Esophagus squamous epithelium (tissue), 5 donors: ENCODE measurements at places on chromosomes 7 and 10.
A peak's percentile ranks its signal among the peaks of the same experiment; 100 is the strongest.

DNA sequence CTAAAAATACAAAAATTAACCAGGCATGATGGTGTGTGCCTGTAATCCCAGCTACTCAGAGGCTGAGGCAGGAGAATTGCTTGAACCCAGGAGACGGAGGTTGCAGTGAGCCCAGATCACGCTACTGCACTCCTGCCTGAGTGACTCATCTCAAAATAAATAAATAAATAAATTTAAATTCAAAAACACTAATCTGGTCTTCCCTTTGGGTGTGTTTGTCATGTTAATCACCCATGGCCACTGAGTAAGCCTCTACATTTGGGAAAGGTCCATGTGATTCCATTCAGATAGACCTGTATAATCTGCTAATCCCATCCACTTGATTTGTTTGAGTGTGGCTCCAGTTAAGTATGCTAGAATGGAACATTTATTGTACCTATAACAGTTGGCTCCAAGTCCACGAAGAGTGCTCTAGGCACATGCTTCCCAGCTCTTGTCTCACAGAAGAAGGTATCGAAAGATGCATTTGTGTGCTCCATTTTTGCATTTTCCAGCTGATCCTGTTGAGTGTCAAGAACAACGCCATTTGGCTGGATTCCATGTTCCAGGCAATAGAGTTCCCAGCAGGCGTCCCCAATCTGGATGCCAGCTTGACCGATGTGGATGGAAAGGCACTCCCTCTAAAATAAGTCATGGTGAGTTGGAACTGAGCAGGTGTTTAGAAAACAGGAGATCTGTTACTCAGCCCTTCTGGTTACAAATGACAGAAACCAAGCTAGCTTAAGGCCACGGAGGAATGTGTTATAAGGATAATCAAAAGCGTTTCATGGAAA lies 4.0 kb downstream of the TUBAL3 start:
- peaks cover 5% of the 10 kb centered on the region for H3K27me3 ChIP-seq
- H3K36me3 ChIP-seq: no peaks in the 10 kb centered on the region
- H3K27ac ChIP-seq: no peak overlapping the region
- no peak for DNase-seq
- no peaks in the 10 kb centered on the region for H3K4me1 ChIP-seq

DNA sequence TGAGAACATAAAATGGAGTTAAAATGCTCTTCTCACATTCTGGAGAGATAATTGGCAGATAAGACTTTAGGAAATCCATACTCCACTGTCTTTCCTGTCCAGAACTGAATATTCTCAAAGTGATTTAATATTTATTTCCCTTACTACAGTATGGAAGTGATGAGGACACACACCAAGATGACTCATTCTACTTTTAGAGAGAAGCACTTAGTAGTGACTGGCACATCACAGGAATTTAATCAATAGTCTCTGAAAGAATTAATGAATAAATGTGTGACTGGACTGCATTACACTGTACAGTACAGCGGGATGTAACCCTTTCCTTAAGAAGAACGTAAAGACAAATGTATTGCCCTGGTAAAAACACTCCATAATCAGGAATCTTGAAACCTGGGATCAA lies 116.7 kb downstream of the SEMA3E start:
- no peaks in the 10 kb centered on the region for H3K27me3 ChIP-seq
- no peaks in the 10 kb centered on the region for H3K4me1 ChIP-seq
- H3K27ac ChIP-seq: no peak overlapping the region
- H3K36me3 ChIP-seq: no peaks in the 10 kb centered on the region
- no peak for DNase-seq
- H3K4me3 ChIP-seq: no peak overlapping the region

- H3K27me3 ChIP-seq: no peaks in the 10 kb centered on the region
- peak overlapping the region; percentile 25 for H3K27ac ChIP-seq
- H3K4me3 ChIP-seq: no peak overlapping the region
- no peaks in the 10 kb centered on the region for H3K36me3 ChIP-seq
These were observed 128.4 kb downstream of the GRK5 start for GRCh38 chr10:119335671-119336353.

DNA sequence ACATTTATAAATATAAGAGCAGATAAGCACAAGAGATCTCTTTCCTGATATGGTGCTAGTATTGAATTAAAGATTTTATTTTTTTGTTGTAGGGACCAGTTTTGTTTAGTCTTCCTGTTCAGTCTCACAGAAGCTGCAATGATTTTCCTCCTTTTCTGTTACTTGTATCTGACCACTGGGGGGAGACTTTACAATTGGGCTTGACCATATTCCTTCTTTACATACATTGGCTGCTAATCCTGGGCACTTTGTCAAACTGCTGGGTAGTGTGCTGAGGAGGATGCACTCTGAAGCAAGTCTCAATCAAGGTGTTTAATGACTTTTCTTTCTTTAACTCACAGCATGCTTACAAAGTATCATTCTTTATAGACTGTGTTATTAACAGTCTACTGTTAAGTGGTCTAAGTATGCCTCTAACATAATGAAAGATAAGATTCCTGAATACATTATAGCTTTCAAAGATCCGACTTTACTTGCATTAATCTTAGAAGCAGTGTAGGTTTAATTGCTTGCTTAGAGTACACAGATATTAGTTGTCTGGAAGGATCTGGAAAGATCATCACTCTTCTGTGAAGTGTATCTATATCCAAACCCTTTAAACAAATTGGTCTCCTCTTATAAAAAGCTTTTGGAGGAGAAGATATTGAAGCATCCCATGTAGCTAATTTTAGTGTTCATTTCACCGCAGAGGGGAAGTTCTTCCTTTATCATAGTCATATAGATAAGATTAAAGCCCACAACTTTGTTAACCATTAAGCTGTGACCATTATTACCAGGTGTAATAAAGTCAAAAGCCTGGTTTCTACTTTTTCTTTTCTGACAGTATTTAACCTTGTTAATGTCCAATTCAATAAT lies 3.1 kb downstream of the PALS2 start:
- H3K4me3 ChIP-seq: no peak overlapping the region
- H3K36me3 ChIP-seq: no peaks in the 10 kb centered on the region
- peaks cover 4% of the 10 kb centered on the region for H3K4me1 ChIP-seq
- no peak for DNase-seq
- no peak overlapping the region for H3K27ac ChIP-seq
- H3K27me3 ChIP-seq: no peaks in the 10 kb centered on the region

DNA sequence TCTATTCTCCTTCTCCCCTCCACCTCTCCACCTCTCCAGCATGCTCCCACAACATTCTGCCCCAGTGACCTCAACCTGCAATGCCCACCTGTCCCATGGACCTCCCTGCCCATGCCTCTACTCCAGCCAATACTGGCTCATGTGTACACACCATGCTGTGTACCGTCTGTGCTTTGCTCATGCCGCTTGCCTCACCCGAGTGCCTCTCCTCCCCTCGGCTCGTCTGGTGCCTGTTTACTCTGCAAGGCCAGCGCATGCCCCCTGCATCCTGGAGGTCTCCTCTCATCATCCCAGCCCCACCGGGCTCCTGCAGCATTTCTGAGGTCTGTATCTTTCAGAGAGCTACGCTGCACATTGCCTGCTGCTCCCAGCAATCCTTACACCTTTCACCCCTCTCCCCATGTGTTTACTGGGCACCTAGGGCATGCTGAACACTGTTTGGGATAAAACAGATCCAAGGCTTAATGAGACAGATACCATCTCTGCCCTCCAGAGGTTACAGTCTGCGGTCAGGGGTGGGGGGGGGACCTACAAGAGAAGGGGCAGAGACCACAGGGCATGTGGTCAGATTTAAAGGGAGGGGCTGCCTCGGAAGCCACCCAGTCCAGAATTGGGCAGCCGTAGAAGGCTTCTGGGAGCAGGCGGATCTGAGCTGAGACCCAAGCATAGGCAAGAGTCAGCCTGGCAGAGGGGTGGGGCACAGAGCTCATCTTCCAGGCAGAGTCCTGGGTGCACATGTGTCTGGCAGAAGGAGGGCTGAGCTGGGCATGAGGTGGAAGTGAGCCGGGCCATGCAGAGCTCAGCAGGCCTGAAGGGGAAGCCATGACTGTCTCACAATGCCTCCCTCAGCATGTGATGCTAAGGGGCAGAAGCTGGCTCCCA lies 29.6 kb upstream of the PSAP start:
- no peak for DNase-seq
- H3K36me3 ChIP-seq: no peaks in the 10 kb centered on the region
- H3K4me3 ChIP-seq: no peak overlapping the region
- no peak overlapping the region for H3K27ac ChIP-seq

DNA sequence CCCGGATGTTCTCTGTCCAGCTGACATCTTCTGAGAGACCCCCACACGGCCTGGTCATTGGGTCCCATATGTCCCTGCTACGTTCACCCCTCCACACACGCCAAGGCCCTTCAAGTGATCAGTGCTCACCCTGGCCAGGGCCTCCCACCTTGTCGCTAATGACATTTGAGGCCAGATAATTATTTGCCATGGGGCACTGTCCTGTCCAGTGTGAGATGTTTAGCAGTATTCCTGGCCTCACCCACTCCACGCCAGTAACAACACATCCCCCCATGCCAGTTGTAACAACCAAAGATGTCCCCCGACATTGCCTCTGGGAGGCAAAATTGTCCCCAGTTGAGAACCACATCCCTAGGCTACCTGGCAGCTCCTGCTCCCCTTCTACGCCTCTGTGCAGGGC lies 49.9 kb upstream of the NANOS1 start:
- no peaks in the 10 kb centered on the region for H3K4me1 ChIP-seq
- DNase-seq: no peak
- no peak overlapping the region for H3K4me3 ChIP-seq
- no peaks in the 10 kb centered on the region for H3K36me3 ChIP-seq
- H3K27me3 ChIP-seq: no peaks in the 10 kb centered on the region

- no peaks in the 10 kb centered on the region for H3K36me3 ChIP-seq
- H3K4me1 ChIP-seq: peaks cover 7% of the 10 kb centered on the region
- DNase-seq: no peak
- H3K4me3 ChIP-seq: no peak overlapping the region
- H3K27me3 ChIP-seq: no peaks in the 10 kb centered on the region
These were observed 143.9 kb downstream of the JAZF1 start for GRCh38 chr7:28036696-28037095.

GRCh38 chr10:50618624-50619023 lies 5.1 kb downstream of the SGMS1 start:
- H3K27me3 ChIP-seq: no peaks in the 10 kb centered on the region
- H3K4me1 ChIP-seq: peaks cover 73% of the 10 kb centered on the region
- no peak overlapping the region for H3K4me3 ChIP-seq
- no peaks in the 10 kb centered on the region for H3K36me3 ChIP-seq

- H3K4me3 ChIP-seq: no peak overlapping the region
- DNase-seq: no peak
- H3K27ac ChIP-seq: no peak overlapping the region
These were observed 14.2 kb downstream of the TFAM start for GRCh38 chr10:58399410-58399809.

GRCh38 chr10:77669892-77670291 lies 32.3 kb upstream of the KCNMA1 start:
- no peak overlapping the region for H3K4me3 ChIP-seq
- H3K4me1 ChIP-seq: no peaks in the 10 kb centered on the region
- no peak overlapping the region for H3K27ac ChIP-seq
- H3K36me3 ChIP-seq: no peaks in the 10 kb centered on the region
- H3K27me3 ChIP-seq: no peaks in the 10 kb centered on the region

GRCh38 chr7:100484673-100485045 lies 932 bp downstream of the NYAP1 start:
- peaks cover 9% of the 10 kb centered on the region for H3K4me1 ChIP-seq
- no peaks in the 10 kb centered on the region for H3K36me3 ChIP-seq
- H3K4me3 ChIP-seq: no peak overlapping the region
- no peaks in the 10 kb centered on the region for H3K27me3 ChIP-seq
- DNase-seq: no peak
- no peak overlapping the region for H3K27ac ChIP-seq

DNA sequence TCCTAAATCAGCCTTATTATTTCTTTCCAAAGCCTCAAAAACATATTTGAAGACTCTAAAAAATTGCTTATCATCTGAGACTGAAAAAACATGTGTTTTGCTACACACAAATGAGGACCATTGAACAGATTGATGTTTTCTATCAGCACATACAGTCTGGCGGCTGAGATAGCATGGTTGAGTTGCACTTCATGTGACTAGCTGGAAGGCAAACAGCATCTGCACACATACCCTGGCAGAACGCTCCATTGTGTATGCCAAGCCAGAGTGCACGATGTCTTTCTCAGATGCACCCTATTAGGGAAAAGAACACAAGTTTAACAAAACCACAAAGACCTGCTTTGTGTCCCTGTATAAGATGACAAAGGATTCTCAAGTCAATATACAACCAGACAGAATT lies 33.0 kb downstream of the FAM25A start:
- no peak overlapping the region for H3K4me3 ChIP-seq
- no peak overlapping the region for H3K27ac ChIP-seq
- DNase-seq: no peak
- peaks cover 31% of the 10 kb centered on the region for H3K4me1 ChIP-seq
- H3K27me3 ChIP-seq: no peaks in the 10 kb centered on the region
- H3K36me3 ChIP-seq: peaks cover 26% of the 10 kb centered on the region

DNA sequence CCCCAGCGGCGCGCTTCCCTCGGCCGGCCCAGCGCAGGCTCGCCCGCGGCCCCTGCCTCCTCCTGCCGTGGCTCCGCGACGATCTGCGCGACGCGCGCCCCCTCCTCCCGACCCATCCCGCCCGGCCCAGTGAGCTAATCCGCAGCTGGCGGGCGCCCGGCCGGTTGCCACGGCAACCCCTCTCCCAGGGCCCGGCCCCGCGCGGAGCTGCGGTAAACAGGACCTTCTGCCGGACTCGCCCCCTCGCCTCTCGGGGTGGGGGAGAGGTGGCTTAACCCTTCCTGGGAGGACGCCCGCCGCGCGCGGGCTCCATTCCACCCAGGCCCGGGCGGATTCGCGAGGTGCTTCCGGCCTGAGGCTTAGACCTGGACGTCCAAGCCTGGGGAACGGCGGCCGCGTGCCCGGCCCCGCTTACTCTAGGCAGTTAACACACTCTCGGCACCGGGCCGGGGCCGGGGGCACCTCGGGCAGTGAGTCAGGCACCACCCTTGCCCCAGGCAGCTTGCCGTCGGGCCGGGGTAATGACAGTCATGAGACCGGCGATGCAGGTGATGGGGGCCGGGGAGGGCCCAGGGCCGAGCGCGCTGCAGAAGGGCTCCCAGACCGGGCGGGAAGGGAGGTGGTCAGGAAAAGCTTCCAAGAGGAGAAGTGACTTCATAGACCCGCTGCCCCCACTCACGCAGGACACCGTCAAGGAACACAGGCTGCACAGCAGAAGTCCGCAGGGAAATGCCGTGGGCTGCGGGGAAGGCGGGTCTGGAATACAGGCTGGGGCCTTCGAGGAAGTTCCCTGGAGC lies at the start of gene DENND2A:
Gene DENND2A (minus strand): TSS at position 87 of the 797 bp plus-strand sequence. CDS start 38,416 bp downstream, outside the sequence.
- H3K4me3 ChIP-seq: peak within 1 kb of the TSS; percentile 72
- no peaks in the 10 kb centered on the region for H3K36me3 ChIP-seq
- DNase-seq: no peak
- H3K27me3 ChIP-seq: peaks cover 85% of the 10 kb centered on the region

DNA sequence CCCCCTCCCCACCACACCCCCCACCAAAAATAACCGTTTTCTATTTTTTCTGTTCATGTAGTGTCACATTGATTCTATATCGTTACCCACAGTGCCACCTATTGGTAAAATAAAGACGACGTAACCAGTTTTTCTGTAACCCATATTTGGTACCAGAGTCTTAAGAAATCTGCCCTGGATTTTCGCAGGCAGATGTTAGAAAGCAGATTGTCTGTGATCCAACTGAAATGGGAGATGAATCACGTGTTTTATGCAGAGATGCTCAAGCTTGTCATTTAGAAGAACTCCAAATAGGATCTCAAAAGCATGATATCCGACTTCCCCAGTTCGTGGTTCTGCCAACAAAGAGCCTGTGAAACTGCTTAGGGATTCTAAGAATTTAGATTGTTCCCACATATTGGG lies 261.1 kb upstream of the CSTF2T start:
- H3K4me1 ChIP-seq: no peaks in the 10 kb centered on the region
- DNase-seq: no peak
- no peak overlapping the region for H3K4me3 ChIP-seq
- H3K36me3 ChIP-seq: no peaks in the 10 kb centered on the region

GRCh38 chr7:7539711-7540110 lies 4.0 kb upstream of the COL28A1 start:
- H3K27ac ChIP-seq: no peak overlapping the region
- H3K27me3 ChIP-seq: no peaks in the 10 kb centered on the region
- no peak overlapping the region for H3K4me3 ChIP-seq
- no peak for DNase-seq
